A673 (cell line): ENCODE measurements at places on chromosomes 16 and 17.
A peak's percentile ranks its signal among the peaks of the same experiment; 100 is the strongest.

- no peak for DNase-seq
Observed at GRCh38 chr17:66493283-66494019, 191.0 kb downstream of the PRKCA start.

- DNase-seq, result peak; percentile 80
Observed at GRCh38 chr16:20866145-20866772, 33.9 kb downstream of the DCUN1D3 start.

DNA sequence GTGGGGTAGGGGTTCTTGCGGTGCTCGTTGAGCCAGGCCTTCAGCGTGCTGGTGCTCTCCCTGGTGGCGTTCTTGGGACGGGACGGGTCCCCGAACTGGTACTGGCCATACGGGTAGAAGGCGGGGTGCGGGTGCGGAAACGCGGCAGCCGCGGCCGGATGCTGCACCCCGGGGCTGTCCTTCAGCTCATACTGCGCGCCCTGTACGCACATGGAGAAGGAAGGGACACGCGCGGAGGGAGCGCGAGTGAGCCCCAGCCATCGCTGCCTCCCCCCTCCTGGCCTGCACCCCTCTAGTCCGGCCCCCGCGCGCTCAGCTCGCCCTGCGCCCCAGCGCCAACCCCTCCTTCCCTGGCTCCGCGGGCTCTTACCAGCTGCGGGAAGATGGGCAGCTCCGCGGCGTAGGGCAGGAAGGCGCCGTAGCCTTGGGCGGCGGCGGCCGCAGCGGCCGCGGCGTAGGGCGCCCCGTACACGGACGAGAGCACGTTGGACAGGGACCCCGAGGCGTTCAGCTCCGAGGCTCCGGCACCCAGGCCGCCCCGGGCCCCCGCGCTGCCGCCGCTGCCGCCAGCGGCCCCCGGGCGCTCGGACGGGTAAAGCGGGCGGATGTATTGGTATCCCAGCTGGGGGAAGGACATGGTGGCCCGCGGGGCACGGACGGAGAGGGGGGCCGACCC lies 1.0 kb downstream of the IRX3 start:
- DNase-seq, result peak; percentile 58

- no peak for DNase-seq
Observed at GRCh38 chr16:1950047-1950446, 4.4 kb downstream of the RPL3L start.

DNA sequence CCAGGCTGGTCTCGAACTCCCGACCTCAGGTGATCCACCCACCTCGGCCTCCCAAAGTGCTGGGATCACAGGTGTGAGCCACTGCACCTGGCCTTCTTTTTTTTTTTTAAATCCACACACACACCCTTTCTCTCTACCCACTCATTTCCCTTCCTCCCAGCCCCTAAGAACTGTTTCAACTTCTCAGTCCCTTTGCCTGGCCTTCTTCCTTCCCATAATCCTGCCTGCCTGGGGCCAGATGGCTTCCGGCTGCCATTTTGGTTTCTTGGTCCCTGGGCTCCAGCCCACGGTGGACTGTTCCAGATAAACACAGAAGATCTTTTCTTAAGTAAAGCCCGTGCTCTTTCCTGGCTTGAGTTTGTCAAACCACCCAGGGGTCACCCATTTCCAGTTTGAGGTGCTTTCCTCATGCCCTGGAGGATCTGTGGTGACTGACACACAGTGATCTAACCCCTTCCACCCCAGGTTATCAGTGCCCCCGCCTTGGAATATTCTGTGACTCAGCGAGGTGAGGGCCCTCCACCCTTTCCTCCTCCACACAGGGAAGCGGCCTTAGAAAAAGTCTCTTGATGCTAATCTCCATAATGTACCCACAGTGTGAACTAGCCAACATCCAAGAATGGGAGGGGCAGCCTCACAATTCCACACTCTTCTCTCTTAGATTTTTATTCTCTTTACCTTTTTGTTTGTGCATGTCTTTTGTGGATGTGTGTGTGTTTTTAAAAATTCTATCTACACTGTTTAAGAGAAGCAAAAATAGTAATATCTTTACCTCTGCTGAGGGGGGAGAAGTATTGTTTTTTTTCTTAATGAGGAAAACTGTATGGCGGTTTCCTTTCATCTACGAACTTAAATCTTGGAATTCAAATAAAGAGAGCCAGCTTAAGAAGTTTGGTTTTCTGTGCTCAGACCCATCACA lies 60.0 kb downstream of the CRISPLD2 start:
- no peak for DNase-seq

- peak; percentile 54 for DNase-seq
Observed at GRCh38 chr17:10119203-10120108, 79.0 kb downstream of the GAS7 start.

DNA sequence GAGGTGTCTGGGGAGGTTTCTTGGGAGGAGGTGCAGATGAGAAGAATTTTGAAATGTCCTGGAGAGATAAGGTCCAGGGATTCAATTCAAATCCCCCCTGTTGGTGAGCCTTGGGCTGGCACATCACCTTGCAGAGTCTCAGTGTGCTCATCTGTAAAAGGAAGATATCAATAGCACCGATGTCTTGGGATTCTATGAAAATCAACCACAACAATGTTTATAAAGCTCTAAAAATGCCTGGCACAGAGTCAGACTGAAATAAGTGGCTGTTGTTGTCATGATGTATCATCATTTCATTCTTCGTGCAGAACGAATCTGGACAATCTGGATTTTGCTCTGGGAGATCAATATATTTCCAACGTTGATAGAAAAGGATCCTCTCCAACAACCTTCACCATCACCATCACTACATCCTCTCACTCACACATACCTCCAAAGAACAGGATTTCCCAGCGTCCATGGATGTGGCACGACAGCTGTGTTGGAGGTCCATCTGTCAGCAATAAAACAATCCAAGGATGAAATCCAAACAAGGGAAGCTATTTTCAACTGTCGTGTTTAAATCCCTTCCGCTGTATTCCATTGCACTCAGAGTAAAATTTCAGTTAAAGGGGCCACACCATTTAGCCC lies 393.7 kb upstream of the DYNLRB2 start:
- no peak for DNase-seq

- peak; percentile 12 for DNase-seq
Observed at GRCh38 chr17:71237903-71238538, 882.8 kb upstream of the SOX9 start.
